Activated CD4-positive, alpha-beta T cell treated with anti-CD3 and anti-CD28 coated beads for 4 hours (primary cell): ENCODE measurements at places on chromosomes 6 and 20.

DNA sequence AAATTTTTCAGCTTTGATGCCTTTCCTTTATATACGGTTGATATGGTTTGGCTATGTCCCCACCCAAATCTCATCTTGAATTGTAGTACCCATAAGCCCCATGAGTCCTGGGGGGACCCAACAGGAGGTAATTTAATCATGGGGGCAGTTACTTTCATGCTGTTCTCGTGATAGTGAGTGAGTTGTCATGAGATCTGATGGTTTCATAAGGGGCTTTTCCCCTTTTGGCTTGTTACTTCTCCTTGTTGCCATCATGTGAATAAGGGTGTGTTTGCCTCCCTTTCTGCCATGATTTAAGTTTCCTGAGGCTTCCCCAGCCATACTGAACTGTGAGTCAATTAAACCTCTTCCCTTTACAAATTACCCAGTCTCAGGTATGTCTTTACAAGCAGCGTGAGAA is 66.8 kb downstream of the ARHGAP18 start:
- no peak for DNase-seq

DNA sequence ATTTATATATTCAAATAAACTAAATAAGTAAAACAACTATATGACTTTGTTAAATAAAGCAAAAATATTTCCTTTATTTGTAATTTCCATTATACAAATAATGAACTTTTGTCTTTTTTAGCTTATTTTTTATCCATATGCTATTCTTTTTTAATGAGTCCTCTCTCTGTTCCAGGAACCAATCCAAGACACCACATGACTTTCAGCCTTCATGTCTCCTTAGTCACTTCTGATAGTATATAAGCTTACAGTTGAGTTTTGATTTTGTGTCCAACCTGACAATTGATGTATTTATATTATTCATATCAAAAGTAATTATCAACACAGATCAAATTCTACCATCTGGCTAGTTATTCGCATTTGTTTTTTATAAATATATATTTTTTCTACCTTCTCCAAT is 582.3 kb upstream of the GJE1 start:
- DNase-seq = no peak

DNA sequence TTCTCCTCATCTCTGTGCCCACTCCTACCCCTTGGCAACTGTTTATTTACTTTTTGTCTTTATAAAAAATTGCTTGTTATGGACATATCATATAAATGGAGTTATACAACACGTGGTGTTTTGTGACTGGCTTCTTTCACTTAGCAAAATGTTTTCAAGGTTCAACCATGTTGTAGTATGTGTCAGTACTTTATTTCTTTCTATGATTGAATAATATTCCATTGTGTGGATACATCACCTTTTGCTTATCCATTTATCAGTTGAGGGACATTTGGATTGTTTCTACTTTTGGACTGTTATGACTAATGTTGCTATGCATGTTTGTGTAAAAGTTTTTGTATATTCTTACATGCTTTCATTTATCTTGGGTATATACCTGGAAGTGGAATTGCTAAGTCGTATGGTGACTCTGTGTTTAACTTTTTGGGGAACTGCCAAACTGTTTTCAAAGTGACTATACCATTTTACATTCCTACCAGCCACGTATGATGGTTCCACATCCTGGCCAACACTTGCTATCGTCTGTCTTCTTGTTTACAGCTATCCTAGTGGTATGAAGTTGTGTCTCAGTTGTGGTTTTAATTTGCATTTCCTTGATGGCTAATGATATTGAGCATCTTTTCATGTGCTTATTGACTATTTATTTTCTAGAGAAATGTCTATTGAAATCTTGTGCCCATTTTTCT is 84.4 kb downstream of the SLX4IP start:
- no peak for DNase-seq

DNA sequence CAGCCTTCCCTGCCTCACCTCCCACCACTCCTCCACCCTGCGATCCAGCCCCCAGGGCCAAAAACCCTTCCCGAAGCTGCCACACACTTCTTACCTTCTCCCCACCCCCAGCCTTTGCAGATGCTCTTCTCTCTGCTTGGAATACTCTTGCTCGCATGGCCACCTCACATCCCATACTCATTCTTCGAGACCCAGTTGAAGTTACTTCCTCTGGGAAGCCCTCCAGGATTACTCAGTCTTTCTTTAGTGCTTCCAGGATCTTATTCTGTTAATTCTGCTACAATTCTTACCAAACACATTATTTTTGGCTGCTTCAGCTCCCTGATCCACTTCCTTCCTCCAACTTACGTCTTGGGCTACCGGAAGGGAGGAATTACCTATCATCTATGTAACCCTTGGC is 54.3 kb downstream of the CD40 start:
- DNase-seq = no peak

DNA sequence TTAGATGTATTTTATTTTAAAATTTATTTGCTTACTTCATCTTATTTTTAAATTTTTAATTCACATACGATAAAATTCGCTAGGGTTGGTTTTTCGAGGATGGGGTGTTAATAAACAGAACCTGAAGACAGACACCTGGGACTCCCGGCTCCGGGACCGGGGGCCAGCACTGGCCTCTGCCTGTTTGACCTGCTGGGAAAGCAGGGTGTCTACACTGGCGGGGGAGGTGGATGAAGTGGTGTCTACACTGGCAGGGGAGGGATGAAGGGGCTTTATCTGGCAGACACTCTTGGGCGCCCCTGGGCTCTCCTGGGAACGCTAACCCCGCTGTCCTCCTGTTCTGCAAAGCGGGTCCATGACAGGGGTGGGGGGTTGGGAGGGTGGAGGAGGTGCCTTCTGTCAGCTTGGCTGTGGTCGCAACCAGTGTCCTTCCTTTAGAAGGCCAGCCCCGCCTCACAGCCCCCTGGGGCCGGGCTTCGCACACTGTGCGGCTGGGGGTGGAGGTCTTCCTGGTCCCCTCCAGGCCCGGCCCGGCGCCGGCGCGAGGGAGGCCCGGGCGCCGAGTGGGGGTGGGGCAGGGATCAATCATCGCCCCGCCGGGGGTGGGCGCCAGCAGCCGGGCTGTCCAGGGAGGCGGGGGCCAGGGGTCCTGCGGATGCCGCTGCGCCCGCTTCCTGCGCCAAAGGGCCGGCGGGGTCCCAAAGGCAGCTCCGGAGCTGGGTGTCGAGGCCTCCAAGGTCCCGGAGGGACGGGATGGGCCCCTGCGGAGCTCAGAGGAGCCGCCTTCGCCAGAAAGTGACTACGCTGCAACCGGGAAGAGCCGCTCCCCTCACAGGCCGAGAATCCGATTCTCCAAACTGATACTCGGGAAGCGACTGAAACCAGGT is 1.8 kb downstream of the GATA5 start:
- DNase-seq = no peak

DNA sequence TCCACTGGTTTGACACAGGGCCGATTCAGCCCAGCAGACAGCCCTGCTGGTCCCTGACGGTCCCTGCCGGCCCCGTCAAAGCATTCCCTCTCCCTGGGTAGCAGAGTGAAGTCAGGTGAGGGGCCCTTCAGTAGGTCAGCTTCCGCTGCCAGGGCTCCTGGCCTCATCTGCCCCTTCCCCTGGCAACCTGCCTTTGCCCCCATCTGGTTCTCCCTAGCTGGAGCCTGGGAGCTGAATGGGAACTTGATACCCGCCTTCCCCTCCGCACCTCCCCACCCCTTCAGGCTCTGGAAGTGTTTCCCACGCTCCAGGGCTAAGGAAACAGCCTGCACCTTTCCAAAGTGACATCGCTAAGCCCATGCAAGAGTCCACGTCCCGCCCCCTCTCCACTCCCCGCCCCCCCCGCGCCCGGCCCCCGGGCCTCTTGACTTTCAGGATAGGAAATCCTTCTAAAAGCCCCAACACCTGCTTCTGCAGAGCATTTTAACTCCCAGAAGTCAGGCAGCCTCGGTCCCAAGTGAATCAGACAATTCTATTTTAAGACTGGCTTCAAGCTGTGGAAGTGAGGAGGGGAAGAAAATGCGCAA is 53.3 kb downstream of the ISM1 start:
- DNase-seq = no peak

GRCh38 chr6:10196090-10196489 is 218.8 kb downstream of the TFAP2A start:
- DNase-seq = no peak

GRCh38 chr20:14956026-14956425 is 618.6 kb upstream of the FLRT3 start:
- no peak for DNase-seq

DNA sequence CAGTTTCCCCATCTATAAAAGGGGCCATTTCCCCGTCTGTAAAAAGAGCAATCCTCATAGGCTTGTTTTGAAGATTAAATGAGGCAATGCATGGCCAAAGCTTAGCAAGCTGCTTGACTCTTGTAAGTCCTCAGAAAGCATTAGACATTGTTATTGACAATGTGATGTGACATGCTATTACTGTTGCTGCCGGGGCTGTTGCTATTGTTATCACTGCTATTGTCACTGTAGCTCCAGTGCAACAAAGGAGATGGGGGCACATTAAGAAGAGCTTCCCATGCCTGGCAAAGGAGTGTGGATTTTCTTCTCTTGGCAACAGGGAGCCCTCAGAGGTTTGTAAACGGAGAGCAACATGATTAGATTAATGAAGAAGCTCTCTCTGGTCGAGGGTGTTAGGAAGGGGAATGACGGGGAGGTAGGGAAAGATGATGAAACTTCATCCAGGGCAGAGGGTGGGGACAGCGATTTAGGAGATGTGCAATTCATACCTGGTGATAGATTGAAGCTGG is 33.1 kb upstream of the FAM83D start:
- no peak for DNase-seq

DNA sequence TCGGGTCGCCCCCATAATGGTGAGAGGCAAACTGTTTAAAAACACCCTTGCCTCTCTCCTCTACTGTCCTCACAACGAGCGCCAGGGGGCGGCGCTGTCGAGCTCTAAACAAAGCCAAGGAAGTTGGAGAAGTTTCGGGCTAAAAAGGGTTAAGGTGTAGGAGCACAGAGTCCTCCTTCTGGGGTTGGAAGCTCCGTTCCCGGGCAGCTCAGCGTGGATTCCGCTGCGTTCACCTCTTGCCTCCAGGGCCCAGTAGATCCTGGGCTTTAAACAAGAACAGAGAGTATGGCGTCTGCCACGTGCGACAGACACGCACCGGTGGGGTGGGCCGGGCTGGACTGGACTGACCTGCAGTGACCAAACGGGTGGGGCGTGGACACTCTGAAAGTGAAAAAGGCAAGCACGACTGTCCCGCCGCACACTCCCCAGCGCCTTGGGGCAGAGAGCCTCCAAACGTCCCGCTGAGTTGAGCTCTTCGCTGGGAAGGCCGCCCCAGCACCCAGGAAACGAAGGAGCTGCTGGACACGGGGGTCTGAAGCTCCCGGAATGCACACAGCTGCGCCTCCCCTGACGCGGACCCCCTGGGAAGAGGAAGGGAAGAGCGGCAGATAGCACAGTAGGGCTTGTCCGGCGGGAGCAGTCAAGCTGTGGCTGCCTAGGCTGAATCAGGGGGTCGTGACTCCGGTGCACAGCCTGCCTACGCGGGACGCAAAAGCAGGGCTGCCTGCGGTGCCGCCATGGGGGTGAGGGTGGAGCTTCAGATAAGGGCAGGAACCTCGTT is 1.6 kb upstream of the THBD start:
- no peak for DNase-seq

- DNase-seq = no peak
These were observed 76.8 kb downstream of the TCP11 start for GRCh38 chr6:35064290-35064689.

- no peak for DNase-seq
These were observed 20.9 kb upstream of the ILRUN start for GRCh38 chr6:34717466-34717865.

DNA sequence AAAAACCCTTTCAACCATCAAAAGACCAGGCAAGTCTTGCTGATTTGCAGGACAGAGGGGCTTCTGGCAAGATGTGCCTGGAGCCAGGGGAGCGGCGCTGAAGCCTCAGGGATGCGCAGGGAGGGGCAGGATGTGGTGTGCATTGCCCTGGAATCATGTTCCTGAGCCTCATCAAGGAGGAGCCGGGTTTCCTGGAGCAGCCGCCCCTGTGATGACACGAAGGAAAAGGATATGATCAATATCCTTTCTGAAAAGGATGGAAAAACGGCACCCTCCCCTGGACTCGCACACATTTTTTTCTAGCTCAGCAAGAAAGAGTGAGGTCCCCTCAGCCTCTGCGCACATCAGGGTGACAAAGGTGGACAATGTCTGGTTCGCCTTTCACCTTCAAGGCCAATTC is 173.1 kb upstream of the SSTR4 start:
- DNase-seq = no peak

- peak; percentile 40 for DNase-seq
These were observed 171.4 kb downstream of the GMPR start for GRCh38 chr6:16409531-16410441.

GRCh38 chr20:37593710-37594109 is 66.0 kb upstream of the BLCAP start:
- no peak for DNase-seq

DNA sequence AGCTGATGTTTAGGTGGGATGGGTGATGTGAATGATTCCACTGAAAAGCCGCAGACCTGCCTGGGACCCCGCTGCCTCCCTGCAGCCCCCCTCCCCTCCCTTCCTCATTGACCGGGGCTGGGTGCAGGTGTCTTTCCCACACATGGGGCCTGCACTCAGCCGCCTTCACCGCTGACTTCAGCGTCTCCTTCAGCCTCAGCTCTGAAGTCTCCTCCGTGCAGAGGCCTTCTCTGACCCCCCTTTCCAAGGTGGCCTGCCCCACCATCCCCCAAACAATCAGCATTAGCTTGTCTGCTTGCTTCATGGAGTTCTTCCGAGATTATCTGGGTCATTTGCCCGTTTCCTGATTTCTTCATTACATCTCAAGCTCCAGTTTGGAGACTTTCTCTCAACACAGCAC is 140.7 kb downstream of the SMOC2 start:
- DNase-seq = no peak

DNA sequence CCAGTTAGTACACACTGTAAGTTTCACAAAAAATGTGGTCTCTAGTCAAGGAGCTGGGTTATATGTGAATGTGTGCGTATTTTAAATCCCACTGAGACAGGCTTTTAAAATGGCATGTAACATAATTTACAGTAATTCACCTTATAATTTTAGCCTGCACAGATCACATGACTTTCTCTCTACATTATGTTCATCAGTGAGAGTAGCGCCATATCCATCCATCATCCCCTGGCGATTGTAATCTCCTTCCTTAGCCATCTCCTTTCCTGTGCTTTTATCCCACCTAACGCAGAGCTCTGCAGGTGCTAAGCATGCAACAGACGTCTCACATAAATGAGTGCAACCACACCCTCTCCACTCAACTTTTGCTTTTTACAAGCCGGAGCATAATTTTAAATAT is 210.8 kb downstream of the TBC1D7 start:
- DNase-seq = no peak

DNA sequence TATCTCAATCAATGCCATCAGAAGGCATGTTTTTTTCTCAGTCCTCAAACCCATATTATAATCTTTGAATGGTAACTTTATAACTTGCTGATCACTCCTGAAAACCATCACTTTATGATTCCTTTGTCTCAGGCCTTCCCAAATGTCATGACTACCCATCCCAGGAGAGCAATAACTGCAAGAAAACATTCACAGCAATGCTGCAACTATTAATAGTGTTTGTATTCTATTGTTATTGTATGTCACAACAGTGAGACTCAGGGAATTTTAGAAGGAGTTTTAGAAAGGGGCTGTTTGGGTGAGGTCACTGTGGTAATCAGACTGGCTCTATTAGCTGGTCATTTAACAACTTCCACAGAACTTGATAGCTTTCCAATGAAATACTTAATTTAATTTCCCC is 301.4 kb upstream of the TBX18 start:
- no peak for DNase-seq
